ENCODE measurements at places on chromosomes 16 and 17. TPM values are rescaled to one million over a fixed set of nuclear protein-coding genes. Genes with fewer than 3 reads are reported as not detected.

TMEM238L gene
- 6.0 TPM for polyA plus RNA-seq

RANGRF gene
- 15.0 TPM for polyA plus RNA-seq

SHISA6 gene
- 0.04 TPM for polyA plus RNA-seq

BIRC5 gene
- polyA plus RNA-seq, result 4.0 TPM

PTX4 gene
- not detected for polyA plus RNA-seq

PRR35 gene
- not detected for polyA plus RNA-seq

USH1G gene
- 3.1 TPM for polyA plus RNA-seq

PNMT gene
- 7.8 TPM for polyA plus RNA-seq

CLCN7 gene
- 28.4 TPM for polyA plus RNA-seq

DNA sequence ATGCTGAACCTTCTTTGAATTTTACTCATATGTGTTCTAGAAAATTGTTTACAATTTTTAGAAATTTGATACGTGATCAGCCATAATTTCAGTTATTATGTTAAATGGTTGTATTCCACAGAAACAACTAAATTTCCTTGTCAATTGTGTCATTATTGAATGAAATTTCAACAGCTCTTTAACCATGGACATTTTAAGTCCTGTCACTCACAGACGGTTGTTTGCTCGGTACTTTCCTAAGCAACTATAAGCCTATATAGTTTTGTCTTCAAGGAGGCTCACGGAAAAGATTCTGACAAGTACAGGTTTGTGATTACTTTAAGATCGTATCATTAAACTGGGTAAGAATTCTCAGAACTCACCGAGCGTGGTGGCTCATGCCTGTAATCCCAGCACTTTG, 31.8 kb downstream of the SLC39A11 start:
- H3K4me3 ChIP-seq, result no peak overlapping the region
- no peak for DNase-seq
- H3K4me1 ChIP-seq, result no peaks in the 10 kb centered on the region
- H3K36me3 ChIP-seq, result no peaks in the 10 kb centered on the region
- no peaks in the 10 kb centered on the region for H3K27me3 ChIP-seq

GRCh38 chr16:82874271-82874670, 247.5 kb downstream of the CDH13 start:
- no peak overlapping the region for H3K4me3 ChIP-seq
- no peaks in the 10 kb centered on the region for H3K27me3 ChIP-seq
- no peaks in the 10 kb centered on the region for H3K4me1 ChIP-seq

DNA sequence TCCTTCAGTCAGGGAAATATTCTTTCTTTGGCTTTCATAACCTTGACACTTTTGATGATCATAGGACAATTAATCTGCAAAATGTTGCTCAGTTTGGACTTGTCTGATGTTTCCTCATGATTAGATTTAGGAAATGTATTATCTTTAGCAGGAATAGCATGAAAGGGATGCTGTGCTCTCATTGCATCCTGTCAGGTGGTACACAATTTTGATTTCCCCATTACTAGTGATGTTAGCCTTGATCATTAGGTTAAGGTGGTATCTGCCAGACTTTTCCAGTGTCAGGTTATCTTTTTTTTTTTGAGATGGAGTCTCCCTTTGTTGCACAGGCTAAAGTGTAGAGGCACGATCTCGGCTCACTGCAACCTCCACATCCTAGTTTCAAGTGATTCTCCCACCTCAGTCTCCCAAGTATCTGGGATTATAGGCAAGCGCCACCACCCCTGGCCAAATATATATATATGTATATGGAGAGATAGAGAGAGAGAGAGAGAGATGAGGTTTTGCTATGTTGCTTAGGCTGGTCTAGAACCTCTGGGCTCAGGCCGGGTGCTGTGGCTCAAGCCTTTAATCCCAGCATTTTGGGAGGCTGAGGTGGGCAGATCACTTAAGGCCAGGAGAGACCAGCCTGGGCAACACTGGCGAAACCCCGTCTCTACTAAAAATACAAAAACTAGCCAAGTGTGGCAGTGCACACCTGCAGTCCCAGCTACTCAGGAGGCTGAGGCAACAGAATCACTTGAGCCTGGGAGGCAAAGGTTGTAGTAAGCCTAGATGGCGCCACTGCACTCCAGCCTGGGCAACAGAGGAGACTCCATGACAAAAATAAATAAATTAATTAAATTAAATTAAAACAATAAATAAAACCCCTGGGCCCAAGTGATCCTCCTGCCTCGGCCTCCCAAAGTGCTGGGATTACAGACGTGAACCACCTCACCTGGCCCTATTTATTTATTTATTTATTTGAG, 15.8 kb upstream of the CAVIN1 start:
- no peak overlapping the region for H3K4me3 ChIP-seq
- H3K27me3 ChIP-seq, result no peaks in the 10 kb centered on the region
- no peak overlapping the region for H3K27ac ChIP-seq
- no peak for DNase-seq
- H3K36me3 ChIP-seq, result no peaks in the 10 kb centered on the region

GRCh38 chr17:9286434-9286833, 265.1 kb downstream of the NTN1 start:
- H3K4me1 ChIP-seq, result peaks cover 3% of the 10 kb centered on the region
- no peak overlapping the region for H3K4me3 ChIP-seq
- no peaks in the 10 kb centered on the region for H3K27me3 ChIP-seq

DNA sequence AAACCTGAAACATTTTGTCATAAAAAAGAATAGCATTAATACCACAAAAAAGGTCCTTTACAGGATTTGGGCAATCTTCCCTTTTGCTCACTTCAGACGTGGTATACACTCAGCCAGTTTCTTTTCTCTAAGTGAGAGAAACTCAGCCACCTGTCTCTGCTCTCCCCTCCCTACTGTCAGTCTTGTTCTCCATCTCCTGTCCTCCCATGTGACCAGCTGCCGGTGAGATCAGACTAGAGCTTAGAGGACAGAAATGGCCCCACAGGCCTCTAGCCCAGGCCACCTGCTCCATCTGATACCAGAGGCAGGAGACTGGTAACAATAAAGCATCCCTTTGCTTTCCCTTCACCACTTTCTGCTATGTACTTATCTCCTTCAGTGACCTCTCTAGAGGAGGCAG, 34.9 kb downstream of the CMC2 start:
- H3K4me3 ChIP-seq, result no peak overlapping the region
- peaks cover 3% of the 10 kb centered on the region for H3K4me1 ChIP-seq
- no peak overlapping the region for H3K27ac ChIP-seq
- H3K36me3 ChIP-seq, result peaks cover 6% of the 10 kb centered on the region
- H3K27me3 ChIP-seq, result no peaks in the 10 kb centered on the region

DNA sequence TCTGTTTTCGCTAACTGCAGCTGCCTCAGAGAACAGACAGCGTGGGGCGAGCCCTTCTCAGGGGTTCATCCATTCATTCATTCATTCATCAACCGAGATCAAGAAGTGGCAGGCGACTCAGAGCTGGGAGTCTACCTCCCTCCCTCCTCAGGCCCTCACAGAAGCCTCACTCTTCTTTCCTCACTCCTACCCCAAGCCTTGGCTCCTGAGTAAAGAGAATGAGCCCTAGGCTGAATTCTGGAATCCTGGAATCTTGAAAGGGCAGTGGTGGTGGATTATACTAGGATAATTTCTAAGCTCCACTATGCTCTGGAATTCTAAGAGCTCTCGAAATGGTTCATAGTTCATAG, 2.3 kb upstream of the DLX3 start:
- DNase-seq, result no peak
- H3K36me3 ChIP-seq, result no peaks in the 10 kb centered on the region
- H3K4me3 ChIP-seq, result no peak overlapping the region
- peaks cover 3% of the 10 kb centered on the region for H3K4me1 ChIP-seq
- peaks cover 10% of the 10 kb centered on the region for H3K27me3 ChIP-seq

DNA sequence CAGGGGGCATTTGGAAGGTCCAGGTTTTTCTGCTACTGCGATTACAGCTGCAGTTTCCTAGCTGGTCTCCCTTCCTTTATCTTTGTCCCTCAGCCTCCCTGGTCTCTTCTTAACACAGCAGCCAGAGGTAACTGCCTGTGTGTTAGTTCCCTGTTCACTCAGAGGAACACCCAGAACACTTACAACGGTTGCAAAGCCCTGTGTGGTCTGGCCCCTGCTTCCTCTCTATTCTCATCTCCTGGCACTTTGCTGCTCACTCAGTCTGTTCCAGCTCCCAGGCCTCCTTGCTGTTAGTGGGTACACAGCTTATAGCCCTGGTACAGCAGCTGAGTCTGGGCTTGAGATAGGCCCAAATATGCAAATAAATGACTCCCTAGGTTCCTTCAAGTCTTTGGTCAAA, 16.4 kb downstream of the NTN1 start:
- peaks cover 2% of the 10 kb centered on the region for H3K27me3 ChIP-seq
- no peak overlapping the region for H3K27ac ChIP-seq
- peaks cover 2% of the 10 kb centered on the region for H3K36me3 ChIP-seq
- H3K4me1 ChIP-seq, result no peaks in the 10 kb centered on the region
- no peak overlapping the region for H3K4me3 ChIP-seq

- H3K36me3 ChIP-seq, result no peaks in the 10 kb centered on the region
- H3K4me1 ChIP-seq, result no peaks in the 10 kb centered on the region
- no peak overlapping the region for H3K27ac ChIP-seq
Measured at GRCh38 chr17:47797797-47798196, 23.8 kb downstream of the OSBPL7 start.

- no peak for DNase-seq
- no peaks in the 10 kb centered on the region for H3K27me3 ChIP-seq
- H3K4me1 ChIP-seq, result no peaks in the 10 kb centered on the region
- H3K27ac ChIP-seq, result no peak overlapping the region
- H3K4me3 ChIP-seq, result no peak overlapping the region
- H3K36me3 ChIP-seq, result no peaks in the 10 kb centered on the region
Measured at GRCh38 chr16:29237971-29238370, 168.5 kb downstream of the NPIPB11 start.

DNA sequence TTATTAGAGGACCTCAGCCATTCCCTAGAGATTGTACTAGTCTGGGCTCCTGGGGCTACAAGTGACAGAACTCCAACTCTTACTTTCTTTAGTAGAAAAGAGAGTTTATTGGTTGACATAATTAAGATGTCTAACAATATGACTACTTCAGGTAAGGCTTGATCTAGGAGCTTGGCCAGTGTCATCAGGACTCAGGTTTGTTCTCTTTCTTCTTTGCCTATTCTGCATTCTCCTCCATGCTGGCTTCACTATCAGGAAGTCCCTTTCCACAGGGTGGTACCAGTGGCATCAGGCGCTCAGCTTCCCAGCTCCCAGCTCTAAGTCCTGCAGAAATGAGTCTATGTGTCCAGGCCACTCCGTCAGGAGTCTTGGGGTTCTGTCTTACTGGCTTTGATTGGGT, 286.1 kb upstream of the EEF2KMT start:
- DNase-seq, result no peak
- no peak overlapping the region for H3K27ac ChIP-seq
- H3K4me3 ChIP-seq, result no peak overlapping the region
- H3K36me3 ChIP-seq, result no peaks in the 10 kb centered on the region
- H3K27me3 ChIP-seq, result no peaks in the 10 kb centered on the region
- no peaks in the 10 kb centered on the region for H3K4me1 ChIP-seq

- no peak overlapping the region for H3K4me3 ChIP-seq
- H3K4me1 ChIP-seq, result no peaks in the 10 kb centered on the region
- no peaks in the 10 kb centered on the region for H3K27me3 ChIP-seq
- H3K36me3 ChIP-seq, result peaks cover 6% of the 10 kb centered on the region
- no peak overlapping the region for H3K27ac ChIP-seq
Measured at GRCh38 chr16:68232335-68232734, 3.6 kb downstream of the ESRP2 start.

GRCh38 chr16:23975293-23975692, 139.5 kb downstream of the PRKCB start:
- no peaks in the 10 kb centered on the region for H3K27me3 ChIP-seq
- no peaks in the 10 kb centered on the region for H3K36me3 ChIP-seq
- H3K4me3 ChIP-seq, result no peak overlapping the region
- no peak overlapping the region for H3K27ac ChIP-seq
- H3K4me1 ChIP-seq, result no peaks in the 10 kb centered on the region

DNA sequence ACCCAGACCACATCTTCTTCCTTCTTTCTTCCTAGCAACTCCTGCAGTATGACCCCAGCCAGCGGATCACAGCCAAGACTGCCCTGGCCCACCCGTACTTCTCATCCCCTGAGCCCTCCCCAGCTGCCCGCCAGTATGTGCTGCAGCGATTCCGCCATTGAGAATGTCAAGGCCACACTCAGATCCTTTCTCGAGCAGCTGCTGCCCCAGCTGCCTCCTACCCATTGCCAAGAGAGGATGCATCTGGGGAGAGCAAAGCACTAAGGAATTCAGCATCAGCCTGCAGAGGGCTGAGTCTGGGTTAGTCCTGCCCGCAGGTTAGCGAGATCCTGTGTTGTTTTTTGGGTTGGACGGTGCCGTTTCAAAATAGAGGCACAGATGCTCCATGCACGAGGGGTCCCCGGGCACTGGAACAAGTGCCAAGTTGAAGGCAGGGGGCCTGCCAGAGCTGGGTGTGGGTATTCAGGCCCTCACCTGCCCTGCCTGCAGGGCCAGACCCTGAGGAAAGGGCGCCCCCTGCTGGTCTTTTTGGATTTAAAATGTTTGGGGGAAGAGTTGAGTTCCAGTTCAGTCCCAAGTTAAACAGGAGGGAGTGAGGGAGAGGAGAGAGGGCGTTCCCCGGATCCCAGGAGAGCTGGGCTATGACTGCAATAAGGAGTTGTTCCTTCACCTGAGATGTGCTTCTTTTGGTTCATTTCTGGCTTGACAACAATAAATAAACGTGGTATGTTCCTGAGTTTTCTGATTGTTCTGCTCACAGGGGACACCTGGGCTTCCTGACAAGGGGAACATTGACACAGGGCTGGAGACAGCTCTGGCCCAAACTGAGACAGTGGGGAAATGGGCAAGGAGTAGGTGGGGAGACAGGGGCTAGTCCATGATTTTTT, 4.9 kb downstream of the CDK3 start:
- H3K27me3 ChIP-seq, result no peaks in the 10 kb centered on the region
- no peak overlapping the region for H3K4me3 ChIP-seq
- no peak overlapping the region for H3K27ac ChIP-seq
- DNase-seq, result peak; percentile 82
- no peaks in the 10 kb centered on the region for H3K36me3 ChIP-seq

DNA sequence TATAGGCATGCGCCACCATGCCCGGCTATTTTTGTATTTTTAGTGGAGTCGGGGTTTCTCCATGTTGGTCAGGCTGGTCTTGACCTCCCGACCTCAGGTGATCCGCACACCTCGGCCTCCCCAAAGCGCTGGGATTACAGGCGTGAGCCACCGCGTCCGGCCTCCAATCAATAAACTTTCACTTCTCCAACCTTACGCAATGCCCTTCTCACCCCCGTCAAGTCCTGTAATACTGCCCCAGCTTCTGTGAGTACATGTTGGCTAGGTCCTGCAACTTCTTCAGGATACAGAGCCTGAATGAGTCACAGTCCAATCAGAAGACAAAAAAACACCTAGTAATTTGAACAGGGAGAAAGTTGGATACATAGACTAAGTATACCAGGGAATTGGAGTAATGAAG, 47.1 kb upstream of the PHOSPHO1 start:
- H3K27me3 ChIP-seq, result no peaks in the 10 kb centered on the region
- H3K4me1 ChIP-seq, result no peaks in the 10 kb centered on the region
- H3K27ac ChIP-seq, result no peak overlapping the region

GRCh38 chr16:87966685-87967185, 15.5 kb downstream of the BANP start:
- no peak overlapping the region for H3K27ac ChIP-seq
- H3K36me3 ChIP-seq, result no peaks in the 10 kb centered on the region
- H3K4me3 ChIP-seq, result no peak overlapping the region
- H3K4me1 ChIP-seq, result peaks cover 4% of the 10 kb centered on the region
- no peaks in the 10 kb centered on the region for H3K27me3 ChIP-seq

- no peak overlapping the region for H3K4me3 ChIP-seq
- H3K27ac ChIP-seq, result no peak overlapping the region
- H3K4me1 ChIP-seq, result no peaks in the 10 kb centered on the region
- H3K27me3 ChIP-seq, result no peaks in the 10 kb centered on the region
Measured at GRCh38 chr16:87149051-87149450, 168.1 kb downstream of the C16orf95 start.
